SJCRH30 (cell line): ENCODE measurements at places on chromosomes 2 and 18. TPM values are rescaled to one million over a fixed set of nuclear protein-coding genes. Genes with fewer than 3 reads are reported as not detected.

The ALPI gene
- not detected in 2 replicates for total RNA-seq

The HADHB gene
- 150 and 154 TPM in 2 replicates for total RNA-seq

The IHH gene
- total RNA-seq = 0.10 TPM in 1 of 2 replicates, not detected in the other

The TBR1 gene
- total RNA-seq = 0.13 and 0.20 TPM in 2 replicates

The RAB17 gene
- total RNA-seq = 3.4 and 3.6 TPM in 2 replicates

The OTOF gene
- 0.08 TPM in 1 of 2 replicates, not detected in the other for total RNA-seq

The CD8B2 gene
- not detected in 2 replicates for total RNA-seq

The ABCG5 gene
- not detected in 2 replicates for total RNA-seq

The DNAH6 gene
- total RNA-seq = not detected in 2 replicates

The CACNB4 gene
- total RNA-seq = 1.8 and 2.2 TPM in 2 replicates

The TEX44 gene
- not detected in 2 replicates for total RNA-seq

The CROCC2 gene
- 0.15 and 0.26 TPM in 2 replicates for total RNA-seq

The SCN3A gene
- 6.1 and 7.7 TPM in 2 replicates for total RNA-seq

The FARP2 gene
- total RNA-seq = 68.6 and 69.6 TPM in 2 replicates

The ANKRD44 gene
- 0.48 and 0.85 TPM in 2 replicates for total RNA-seq

The NEB gene
- 64.0 and 74.9 TPM in 2 replicates for total RNA-seq

The GATA6 gene
- total RNA-seq = 0.69 and 1.1 TPM in 2 replicates

The RAPGEF4 gene
- 5.1 and 6.1 TPM in 2 replicates for total RNA-seq

The WDPCP gene
- total RNA-seq = 12.7 and 14.7 TPM in 2 replicates

The LOXHD1 gene
- not detected in 2 replicates for total RNA-seq

The DYNC1I2 gene
- total RNA-seq = 92.6 and 107 TPM in 2 replicates

The KCTD1 gene
- total RNA-seq = 9.5 and 9.7 TPM in 2 replicates

The STPG4 gene
- total RNA-seq = 0.14 and 0.33 TPM in 2 replicates

The ZAP70 gene
- total RNA-seq = 0.30 and 0.35 TPM in 2 replicates

The ARL4C gene
- total RNA-seq = 12.2 and 13.0 TPM in 2 replicates

The CFAP210 gene
- not detected in 2 replicates for total RNA-seq

The ABCA12 gene
- 0.03 and 0.12 TPM in 2 replicates for total RNA-seq

The RBM43 gene
- 1.2 and 1.3 TPM in 2 replicates for total RNA-seq

The TNFAIP6 gene
- total RNA-seq = 0.08 and 0.18 TPM in 2 replicates

The PROKR1 gene
- 0.03 TPM in 1 of 2 replicates, not detected in the other for total RNA-seq

The RNU2-63P gene
- not detected in 2 replicates for total RNA-seq

The ERICH2 gene
- total RNA-seq = 0.68 and 2.1 TPM in 2 replicates

The COLEC11 gene
- 0.20 and 0.51 TPM in 2 replicates for total RNA-seq

The KCNK3 gene
- total RNA-seq = 0.02 and 0.08 TPM in 2 replicates

The DYNAP gene
- not detected in 2 replicates for total RNA-seq

The ADGRF3 gene
- 0.14 and 0.71 TPM in 2 replicates for total RNA-seq

The SCN2A gene
- not detected in 2 replicates for total RNA-seq

The C2orf78 gene
- not detected in 2 replicates for total RNA-seq

The AGFG1 gene
- 76.0 and 89.9 TPM in 2 replicates for total RNA-seq

The ANKRD30B gene
- not detected in 2 replicates for total RNA-seq

The TSPYL6 gene
- 0.03 and 0.10 TPM in 2 replicates for total RNA-seq

The C2orf49 gene
- total RNA-seq = 19.6 and 21.6 TPM in 2 replicates

The HOXD3 gene
- not detected in 2 replicates for total RNA-seq

The MARCHF4 gene
- total RNA-seq = not detected in 2 replicates

The SOX11 gene
- total RNA-seq = 18.8 and 19.8 TPM in 2 replicates

The NOL4 gene
- 0.06 and 0.08 TPM in 2 replicates for total RNA-seq

The UPP2 gene
- total RNA-seq = not detected in 2 replicates

The CNGA3 gene
- total RNA-seq = 0.08 TPM in 1 of 2 replicates, not detected in the other

The KANSL3 gene
- 46.1 and 50.9 TPM in 2 replicates for total RNA-seq

The RESP18 gene
- not detected in 2 replicates for total RNA-seq

The FEV gene
- total RNA-seq = not detected in 2 replicates

The C2orf81 gene
- total RNA-seq = 0.43 and 0.48 TPM in 2 replicates

The LONRF2 gene
- not detected in 2 replicates for total RNA-seq

The CHST9 gene
- 9.2 and 10.7 TPM in 2 replicates for total RNA-seq

The CAPN14 gene
- not detected in 2 replicates for total RNA-seq
